MCF 10A (cell line): ENCODE measurements at places on chromosomes 7 and 10. TPM values are rescaled to one million over a fixed set of nuclear protein-coding genes. Genes with fewer than 3 reads are reported as not detected.

DNA sequence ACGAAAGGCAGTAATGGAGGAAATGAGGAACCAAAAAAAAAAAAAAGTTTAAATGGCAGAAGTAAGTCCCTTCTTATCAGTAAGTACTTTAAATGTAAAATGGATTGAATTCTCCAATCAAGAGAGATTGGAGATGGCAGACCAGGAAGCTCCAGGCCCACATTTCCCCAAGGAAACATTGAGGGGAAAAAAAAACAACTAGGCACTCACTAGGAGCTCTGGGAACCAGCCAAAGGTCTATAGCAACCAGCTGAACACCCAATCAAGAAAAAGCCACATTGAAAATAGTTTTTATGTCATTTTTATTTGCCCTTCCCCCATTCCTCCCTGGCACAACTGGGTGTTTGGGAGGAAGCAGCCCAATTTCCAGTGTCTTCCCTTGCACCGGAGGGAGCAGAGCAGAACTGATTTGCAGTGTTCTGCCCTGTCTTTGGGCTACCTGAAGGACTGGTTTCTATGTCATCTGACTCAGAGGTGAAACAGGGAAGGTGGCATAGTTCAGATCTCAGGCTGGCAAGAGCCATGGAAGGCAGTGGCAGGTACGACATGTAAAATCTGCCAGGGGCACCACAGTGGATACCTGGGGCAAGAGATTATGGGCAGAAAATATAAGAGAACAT, 121.9 kb downstream of the SMURF1 start:
- DNase-seq = no peak

ZNF138 gene
- total RNA-seq = 3.3 and 5.4 TPM in 2 replicates

TYW1B gene
- total RNA-seq = 0.93 and 0.98 TPM in 2 replicates

- DNase-seq = peak; percentile 5
Observed at GRCh38 chr7:15130666-15131541, 228.4 kb upstream of the DGKB start.

GRCh38 chr10:42960491-42960990, 116.3 kb upstream of the RET start:
- DNase-seq = peak; percentile 13

PAPOLB gene
- not detected in 2 replicates for total RNA-seq

DNA sequence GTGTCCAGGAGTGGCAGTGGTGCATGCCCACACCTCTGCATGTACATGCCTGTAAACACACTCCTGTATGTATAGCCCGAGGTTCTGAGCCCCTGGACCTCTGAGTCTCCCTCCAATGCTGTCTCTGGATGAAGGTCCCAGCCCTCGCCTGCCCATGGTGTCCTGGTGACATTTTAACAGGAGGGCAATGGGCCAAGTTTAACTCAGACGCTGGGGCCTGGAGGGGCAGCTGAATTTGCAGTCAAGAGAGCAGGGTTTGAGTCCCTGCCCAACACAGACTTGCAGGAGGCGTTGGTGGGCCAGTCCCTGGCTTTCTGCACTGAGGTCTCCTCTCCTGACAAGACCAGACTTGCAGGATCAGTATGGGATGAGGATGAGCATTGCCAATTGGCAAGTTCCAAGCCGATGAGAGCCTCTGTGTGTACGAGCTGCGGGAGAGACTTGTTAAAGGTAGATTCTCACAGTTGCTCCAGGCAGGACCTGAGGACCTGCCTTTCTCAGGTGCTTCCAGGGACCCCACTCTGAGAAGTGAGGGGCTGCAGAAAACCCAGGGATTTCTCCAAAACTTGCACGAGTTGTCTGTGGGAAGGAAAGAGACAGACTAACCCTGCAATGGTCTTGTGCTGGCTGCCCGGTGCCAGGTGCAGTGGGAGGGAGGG, 141.9 kb downstream of the ELFN1 start:
- DNase-seq = peak; percentile 24

DNA sequence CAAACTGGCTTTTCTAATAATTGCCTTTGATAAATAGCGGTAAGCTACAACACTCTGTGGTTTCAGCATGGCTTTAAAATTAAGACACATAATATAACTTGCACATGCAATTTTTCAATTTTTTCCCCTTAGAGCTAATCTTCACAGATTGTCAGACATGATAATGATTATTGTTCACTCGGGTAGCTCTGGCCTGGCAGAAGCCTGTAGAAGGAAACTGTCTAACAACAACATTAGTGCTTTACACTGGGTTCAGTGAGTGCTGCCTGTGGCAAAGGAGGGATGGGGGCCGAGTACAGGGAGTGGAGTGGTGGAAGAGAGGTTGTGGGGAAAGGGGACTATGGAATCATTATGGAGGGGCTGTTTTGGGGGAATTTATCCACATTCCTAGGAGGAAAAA, 67.2 kb upstream of the AUTS2 start:
- DNase-seq = no peak

DNA sequence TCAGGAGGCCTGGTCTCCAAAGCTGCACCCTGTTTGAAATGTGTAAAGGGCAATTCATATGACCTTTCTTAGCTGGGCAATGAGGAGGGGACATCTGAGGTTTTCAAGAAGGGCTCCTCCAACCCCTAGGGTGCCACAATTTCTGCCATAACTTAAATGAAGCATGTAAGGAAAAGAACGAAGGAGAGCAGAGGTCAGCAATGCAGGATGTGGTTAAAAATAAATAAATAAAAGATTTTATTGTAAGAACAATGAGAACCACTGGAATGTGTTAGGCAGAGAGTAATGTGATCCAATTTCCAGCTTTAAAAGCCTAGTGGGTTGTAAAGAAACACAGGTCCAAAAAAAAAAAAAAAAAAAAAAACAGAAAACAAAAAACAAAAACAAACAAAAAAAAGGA, 673.1 kb downstream of the TNS3 start:
- peak; percentile 60 for DNase-seq

DNA sequence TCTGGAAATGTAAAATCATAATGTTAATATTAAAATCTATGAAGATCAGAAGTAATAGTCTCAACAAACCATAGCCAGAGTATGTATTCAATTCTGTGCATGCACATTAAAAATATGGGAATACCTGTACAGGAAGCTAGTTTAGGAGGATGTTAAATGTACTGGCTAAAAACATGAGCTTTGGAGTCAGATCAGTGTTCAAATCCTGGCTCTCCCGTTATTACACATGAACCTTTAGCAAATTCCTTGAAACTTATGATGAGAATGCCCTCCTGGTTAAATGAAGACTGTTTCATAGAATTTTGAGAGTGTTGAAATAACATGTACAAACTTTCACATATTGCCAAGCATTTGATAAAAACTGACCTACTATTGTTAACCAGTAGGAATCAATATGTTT, 4.6 kb downstream of the ARL4A start:
- no peak for DNase-seq

ALOX5 gene
- total RNA-seq = not detected in 2 replicates

NYAP1 gene
- total RNA-seq = 0.21 TPM in 1 of 2 replicates, not detected in the other

AMZ1 gene
- not detected in 2 replicates for total RNA-seq

GRCh38 chr10:14953424-14954000, 384 bp downstream of the DCLRE1C start:
- no peak for DNase-seq

DNA sequence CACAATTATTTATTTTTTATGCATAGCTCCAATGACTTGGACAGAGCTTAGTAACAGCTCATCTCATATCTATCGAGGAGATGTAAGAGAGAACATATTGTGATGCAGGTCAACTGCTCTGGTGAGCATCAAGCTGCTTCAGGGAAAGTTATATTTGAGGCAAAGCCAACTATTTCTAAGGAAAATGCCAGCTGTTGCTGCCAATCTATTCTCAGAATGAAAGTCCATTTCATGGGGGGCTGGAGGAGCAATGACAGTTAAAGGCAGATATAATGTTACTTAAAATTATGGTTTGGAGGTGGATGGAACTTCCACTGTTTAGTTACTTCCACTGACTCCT, 424.8 kb downstream of the KIF20B start:
- no peak for DNase-seq

DNA sequence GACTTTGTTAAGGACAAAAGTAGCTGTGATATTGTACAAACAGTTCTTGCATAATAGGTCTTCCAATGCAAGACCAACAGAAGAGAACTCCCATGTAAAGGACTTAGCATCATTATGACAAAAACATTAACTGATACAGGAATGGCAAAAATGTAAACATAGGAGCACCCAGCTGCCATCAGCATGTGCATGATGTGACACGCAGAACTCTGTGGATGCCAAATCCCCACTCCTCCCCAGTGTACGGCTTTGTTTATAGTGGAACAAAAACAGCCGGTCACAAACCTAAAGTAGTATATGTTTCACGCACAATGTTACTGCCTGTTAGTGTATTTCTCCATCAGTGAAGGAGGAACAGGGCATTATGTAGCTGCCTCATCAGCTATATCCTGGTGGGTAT, 316.0 kb upstream of the AOAH start:
- DNase-seq = no peak

GRCh38 chr10:97766106-97766810, 5.5 kb downstream of the SFRP5 start:
- DNase-seq = no peak

PAX2 gene
- total RNA-seq = not detected in 2 replicates

DNA sequence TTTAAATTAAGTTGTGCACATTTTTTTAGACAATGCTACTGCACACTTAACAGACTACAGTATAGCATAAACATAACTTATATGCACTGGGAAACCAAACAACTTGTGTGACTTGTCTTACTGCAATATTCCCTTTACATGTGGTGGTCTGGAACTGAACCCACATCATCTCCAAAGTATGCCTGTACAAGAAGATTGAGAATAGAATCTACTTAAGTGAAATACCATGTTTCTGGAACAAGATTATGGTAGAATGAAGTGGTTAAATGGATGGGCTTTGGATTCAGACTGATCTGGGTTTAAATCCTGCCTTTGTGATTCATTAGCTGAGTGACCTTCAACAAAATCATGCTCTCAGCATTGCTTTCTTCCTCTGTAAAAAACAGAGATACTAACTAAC, 30.7 kb downstream of the CUL2 start:
- DNase-seq = no peak

ARID5B gene
- total RNA-seq = 10.9 and 12.2 TPM in 2 replicates

DNA sequence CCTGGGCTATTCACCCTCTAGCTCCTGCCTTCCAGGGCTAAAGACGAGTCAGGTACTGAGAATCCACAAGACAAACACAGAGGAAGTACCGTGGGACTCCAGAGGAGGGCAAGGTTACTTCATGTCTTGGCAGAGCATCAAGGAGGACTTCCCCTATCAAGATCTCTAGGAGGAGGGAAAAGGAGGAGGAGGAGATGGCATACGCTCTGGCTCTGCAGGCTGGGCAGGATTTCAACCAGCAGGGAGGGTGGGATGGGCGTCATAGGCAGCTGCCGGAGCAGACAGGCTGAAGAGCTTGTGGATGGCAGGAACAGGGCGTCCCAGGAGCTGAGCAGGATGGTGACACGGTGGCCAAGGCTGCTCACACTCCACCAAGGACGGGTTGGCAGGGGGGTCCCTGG, 21.3 kb downstream of the MDH2 start:
- peak; percentile 97 for DNase-seq

DNA sequence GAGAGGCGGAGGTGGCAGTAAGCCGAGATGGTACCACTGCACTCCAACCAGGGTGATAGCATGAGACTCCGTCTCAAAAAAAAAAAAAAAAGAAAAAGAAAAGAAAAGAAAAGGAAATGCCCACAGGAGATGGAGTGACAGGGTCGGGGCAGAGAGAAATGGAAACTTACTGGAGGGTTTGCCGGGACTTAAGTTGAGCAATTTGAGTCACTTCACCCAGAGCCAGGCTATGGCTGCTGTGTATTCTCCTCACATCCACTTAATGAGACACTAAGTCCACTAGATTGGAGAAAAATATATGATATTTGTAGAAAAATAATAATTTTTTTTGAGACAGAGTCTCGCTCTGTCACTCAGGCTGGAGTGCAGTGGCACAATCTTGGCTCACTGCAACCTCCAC, 4.6 kb upstream of the PFKFB3 start:
- DNase-seq = no peak

PON1 gene
- total RNA-seq = not detected in 2 replicates

DNA sequence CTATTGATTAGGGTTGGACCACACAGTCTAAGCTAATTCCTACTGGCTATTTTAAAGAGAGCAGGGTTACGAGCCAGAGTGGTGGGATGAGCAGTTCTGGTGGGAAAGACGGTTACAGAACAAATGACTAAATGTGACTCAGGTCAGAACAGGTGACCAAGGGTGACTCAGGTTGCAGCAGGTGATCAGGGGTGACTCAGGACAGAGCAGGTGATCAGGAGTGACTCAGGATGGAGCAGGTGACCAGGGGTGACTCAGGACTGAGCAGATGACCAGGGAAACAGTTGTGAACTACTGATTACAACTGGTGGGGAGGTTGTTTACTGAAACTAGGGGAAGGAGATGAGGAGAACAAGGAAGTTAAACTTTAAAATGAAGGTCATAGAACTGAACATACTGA, 366.3 kb downstream of the ABCA13 start:
- peak; percentile 16 for DNase-seq

- no peak for DNase-seq
Observed at GRCh38 chr7:117448655-117449054, 21.4 kb upstream of the ASZ1 start.

GRCh38 chr10:126087796-126088505, 191.6 kb downstream of the FANK1 start:
- DNase-seq = no peak

CHST3 gene
- total RNA-seq = 28.7 and 29.3 TPM in 2 replicates

DNA sequence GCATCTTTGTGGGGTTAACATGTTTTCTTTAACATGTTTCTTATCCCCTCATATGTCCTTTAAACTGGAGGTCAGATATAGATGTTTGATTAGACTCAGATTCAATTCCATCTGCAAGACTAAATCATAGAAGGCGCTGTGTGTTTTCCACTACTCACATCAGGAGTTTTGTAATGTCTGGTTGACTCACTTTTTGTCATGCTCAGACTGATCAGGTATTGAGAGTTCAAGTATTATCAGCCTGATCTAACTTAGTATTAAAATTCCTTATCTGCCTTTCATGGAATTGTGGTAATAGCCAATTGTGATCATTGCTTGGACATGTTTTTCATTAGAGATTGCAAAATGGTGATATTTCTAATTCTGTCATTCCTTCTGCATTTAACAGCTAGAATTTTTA, 30.2 kb downstream of the ENTPD7 start:
- peak; percentile 22 for DNase-seq

- no peak for DNase-seq
Observed at GRCh38 chr10:79628083-79628482, 17.3 kb downstream of the SFTPA1 start.

DNA sequence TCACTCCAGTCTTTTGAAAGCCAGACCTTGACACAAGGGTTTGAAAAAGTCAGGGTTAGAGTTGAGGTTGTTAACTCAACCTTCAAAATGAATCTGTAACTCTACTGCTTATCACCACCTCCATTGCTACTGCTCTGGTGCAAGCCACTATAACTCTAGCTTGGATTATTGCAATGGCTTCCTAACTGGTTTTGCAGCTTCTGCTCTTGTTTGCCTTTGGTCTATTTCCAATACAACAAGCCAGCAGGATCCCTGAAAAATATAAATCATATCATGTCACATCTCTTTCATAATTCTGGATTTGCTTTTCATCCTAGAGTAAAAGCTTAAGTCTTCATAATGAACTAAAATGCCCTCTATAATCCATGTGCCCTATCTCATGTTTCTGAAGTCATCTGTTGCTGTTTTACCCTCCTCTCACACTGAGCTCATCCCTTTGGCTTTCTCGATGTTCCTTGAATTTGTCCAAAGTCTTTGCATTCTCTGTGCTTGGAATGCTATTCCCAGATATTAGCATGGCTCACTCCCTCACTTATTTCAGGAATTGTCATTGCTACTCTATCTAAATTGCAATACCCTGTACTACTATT, 10.9 kb downstream of the TAS2R60 start:
- no peak for DNase-seq

- no peak for DNase-seq
Observed at GRCh38 chr10:130337305-130337640, 201.1 kb downstream of the GLRX3 start.

GRCh38 chr7:79459381-79459780, 5.9 kb upstream of the MAGI2 start:
- DNase-seq = no peak
